ENCODE measurements at places on chromosomes 7 and 10. TPM values are rescaled to one million over a fixed set of nuclear protein-coding genes. Genes with fewer than 3 reads are reported as not detected.

The NT5C3A gene
- total RNA-seq: 10.6 TPM

The COPG2 gene
- total RNA-seq: 14.7 TPM

The ANXA8 gene
- not detected for total RNA-seq

The AKR1B15 gene
- total RNA-seq: not detected

The SPAG6 gene
- not detected for total RNA-seq

The BMPER gene
- total RNA-seq: 86.9 TPM

Measured in cardiac ventricle fibroblast (primary cell).